ENCODE measurements at places on chromosomes 1 and 21.

GRCh38 chr1:115377411-115377810 is 39.4 kb upstream of the NGF start:
- DNase-seq = no peak

GRCh38 chr1:206579747-206580437 is 32.4 kb downstream of the EIF2D start:
- no peak for DNase-seq

DNA sequence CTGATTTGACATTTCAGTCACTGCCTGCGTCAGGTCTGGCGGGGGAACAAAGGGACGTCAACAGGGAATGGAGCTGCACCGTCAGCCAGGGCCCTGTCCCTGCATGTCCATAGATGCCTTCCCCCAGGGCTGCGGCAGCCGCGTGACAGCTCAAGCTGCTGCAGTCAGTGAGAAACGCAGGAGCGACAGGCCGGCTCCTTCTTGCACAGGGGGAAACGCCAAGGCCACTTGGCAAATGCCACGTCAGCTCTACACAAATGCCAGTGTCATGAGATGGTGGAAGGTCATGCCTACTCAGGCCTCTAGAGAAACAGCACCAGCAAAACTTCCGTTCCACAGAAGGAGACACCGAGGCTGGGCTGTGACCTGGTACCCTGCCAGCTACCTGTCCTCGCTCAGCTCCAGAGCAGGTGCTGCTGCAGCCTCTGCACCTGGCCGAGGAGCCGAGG is 37.7 kb downstream of the SYF2 start:
- no peak for DNase-seq

- DNase-seq = no peak
Measured at GRCh38 chr1:217389895-217390294, 241.0 kb downstream of the GPATCH2 start.

- no peak for DNase-seq
Measured at GRCh38 chr1:233211106-233211505, 84.4 kb downstream of the PCNX2 start.

GRCh38 chr1:242133351-242133750 is 134.5 kb upstream of the MAP1LC3C start:
- DNase-seq = no peak

DNA sequence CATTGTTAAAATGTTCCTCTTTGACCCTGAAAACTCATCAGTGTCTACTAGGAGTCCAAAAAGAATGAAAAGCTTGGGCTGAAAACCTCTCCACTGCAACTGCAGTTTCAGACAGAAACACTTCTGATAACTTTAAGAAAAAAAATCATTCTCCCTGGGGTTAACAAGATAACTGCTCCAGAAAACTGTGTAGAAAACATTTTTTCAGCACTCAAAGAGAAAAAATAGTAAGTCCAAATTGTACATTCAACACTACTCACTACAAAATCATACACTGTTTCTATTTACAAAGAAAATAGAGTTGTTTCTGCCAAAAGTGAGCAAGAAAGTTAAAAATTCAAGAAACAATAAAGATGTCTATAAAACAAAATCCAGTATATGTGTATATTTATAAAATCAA is 157.8 kb downstream of the RERE start:
- DNase-seq = no peak

DNA sequence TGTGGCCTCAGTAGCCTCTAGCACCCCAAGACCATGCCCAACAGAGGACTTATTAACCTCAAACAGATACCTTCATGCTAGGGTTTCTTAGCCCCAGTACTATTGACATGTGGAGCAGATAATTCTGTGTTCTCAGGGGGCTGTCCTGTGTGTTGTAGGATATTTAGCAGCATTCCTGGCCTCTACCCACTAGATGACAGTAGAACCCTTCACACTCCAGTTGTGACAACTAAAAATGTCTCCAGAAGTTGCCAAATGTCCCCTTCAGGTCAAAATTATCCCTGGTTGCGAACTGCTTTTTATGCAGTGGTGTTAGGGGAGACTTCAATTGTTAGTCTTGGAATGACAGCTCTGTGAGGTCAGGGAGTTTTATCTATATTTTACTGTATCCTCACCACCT is 8.1 kb downstream of the KAZN start:
- no peak for DNase-seq

DNA sequence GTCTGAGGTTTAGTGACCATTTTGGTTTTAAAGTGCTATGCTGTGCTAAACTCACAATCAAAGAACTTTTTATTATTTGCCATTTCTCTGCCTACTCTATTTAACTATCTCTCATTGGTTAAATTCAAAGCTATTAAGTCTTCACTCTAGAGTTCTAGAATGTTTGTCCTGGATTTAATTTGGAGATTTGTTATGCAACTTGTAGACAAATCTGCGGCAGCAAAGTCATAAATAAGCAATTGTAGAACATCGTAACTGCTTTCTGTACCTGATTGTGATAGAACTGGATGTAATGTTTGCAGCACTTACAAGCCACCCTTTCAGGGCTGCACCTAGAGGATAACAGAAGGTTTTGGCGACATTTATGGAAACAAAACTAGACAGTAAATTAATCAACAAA is 566.5 kb upstream of the ADGRL2 start:
- DNase-seq = no peak

GRCh38 chr1:110726755-110727154 is 52.0 kb upstream of the KCNA3 start:
- DNase-seq = no peak

DNA sequence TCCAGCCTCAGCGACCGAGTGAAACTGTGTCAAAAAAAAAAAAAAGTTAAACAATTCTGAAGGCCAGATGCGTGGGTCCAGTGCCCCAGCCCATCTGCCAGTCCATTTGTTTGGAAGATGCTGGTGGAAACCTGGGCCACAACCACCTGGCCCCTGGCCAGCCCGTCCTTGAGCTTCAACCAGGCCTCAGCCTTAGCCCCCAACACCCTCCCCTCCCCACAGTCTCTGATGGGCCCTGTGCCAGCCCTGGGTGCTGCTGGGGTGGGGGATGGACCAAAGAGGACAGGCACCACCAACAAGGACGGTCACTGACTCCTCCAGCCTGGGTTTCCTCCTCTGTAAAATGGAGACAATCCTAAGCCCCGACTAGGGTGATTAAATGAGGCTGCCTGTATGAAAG is 19.6 kb upstream of the PLEKHG5 start:
- no peak for DNase-seq

GRCh38 chr1:31663622-31664452 is 19.2 kb upstream of the PEF1 start:
- DNase-seq = no peak

DNA sequence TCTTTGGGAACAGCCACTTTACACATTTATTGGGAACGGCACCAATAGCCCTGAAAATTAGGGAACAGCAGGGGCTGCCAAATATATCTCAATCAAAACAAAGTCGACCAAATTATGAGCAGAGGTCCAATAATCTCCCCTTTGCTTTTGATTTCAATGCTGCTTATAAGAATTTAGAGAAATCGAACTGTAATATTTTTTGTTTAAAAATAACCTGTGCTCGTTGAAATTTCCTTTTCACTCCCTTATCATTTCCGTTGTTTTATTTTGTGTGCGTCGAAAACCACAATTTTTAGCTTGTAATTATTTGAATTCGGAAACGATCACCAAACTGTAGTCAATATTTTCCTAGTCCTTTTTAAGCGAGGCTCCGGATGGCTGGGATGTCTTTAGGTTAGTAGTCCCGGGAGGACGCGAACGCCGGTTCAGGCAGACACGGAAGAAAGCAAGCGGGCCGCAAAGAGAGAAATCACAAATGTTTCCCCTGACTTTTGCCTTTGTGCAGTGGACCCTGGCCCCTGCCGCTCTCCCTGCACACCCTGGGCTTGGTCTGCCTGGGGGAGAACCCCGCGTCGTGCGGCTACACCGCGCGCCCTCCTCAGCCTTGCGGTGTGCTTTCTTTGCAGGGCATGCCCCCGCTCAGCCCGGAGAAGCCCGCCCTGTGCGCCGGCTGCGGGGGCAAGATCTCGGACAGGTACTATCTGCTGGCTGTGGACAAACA is 2.3 kb downstream of the LHX9 start:
- DNase-seq = no peak

DNA sequence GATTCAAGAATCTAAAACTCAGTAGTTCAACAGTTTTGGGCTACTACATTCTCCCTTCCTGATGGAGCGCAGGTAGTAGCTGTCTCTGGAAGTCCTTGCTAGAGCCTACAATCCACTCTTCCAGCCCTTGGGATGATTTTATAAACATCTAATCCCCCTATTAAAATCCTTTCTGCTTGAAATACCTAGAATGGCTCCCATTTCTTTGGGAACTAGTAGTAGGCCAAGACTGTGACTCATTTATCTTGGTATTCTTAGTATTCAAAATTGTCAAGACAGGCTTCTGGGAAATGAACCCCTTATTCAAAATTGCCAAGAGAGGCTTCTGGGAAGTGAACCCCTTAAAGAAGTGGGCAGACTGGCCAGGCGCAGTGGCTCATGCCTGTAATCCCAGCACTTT is 142.5 kb upstream of the FGGY start:
- DNase-seq = no peak

Measured in NCI-H187 (cell line).